Epithelial cell of esophagus (primary cell): ENCODE measurements at places on chromosomes 16 and 17.

GRCh38 chr16:89371968-89372634 is 118.3 kb downstream of the ANKRD11 start:
- no peak for DNase-seq

DNA sequence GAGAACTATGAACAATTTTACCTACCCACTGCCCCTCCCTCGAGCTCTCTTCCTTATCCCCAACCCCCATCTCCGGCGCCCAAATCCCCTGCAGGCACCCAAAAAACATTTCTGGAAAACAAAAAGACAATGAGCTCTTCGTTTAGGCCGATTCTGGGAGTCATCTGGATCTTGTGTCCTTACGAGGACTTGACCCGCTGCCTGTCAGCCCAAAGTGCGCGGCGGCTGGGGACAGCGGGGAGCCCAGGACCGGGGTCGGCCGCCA is 524 bp downstream of the STRADA start:
- DNase-seq = no peak

GRCh38 chr17:17783116-17783824 is 53.5 kb downstream of the SREBF1 start:
- DNase-seq = peak; percentile 61

GRCh38 chr17:45048795-45049563 is 2.5 kb downstream of the DCAKD start:
- DNase-seq = no peak

- peak; percentile 82 for DNase-seq
These were observed 780 bp upstream of the DCAKD start for GRCh38 chr17:45052052-45052772.

GRCh38 chr17:58985367-58985766 is 121.3 kb downstream of the TRIM37 start:
- DNase-seq = no peak

DNA sequence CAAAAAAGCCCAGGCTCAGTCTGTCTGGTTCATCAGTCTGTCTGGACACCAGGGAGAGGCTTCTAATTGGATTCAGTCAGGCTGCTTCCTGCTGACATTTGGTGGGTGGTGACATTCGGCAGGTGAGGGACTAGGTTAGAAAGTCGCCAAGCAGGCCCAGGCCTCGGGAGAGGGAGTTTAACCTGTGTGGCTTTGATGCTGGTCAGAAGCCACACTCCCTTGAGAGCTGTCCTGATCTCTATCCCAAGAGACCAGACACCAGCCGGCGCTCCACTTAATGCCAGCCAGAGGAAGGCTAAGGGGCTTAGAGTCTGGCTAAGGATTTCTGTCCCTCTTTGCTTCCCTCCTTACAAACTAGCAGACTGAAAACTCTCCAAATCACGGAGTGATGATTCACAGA is 135.0 kb downstream of the GSG1L start:
- DNase-seq = no peak

DNA sequence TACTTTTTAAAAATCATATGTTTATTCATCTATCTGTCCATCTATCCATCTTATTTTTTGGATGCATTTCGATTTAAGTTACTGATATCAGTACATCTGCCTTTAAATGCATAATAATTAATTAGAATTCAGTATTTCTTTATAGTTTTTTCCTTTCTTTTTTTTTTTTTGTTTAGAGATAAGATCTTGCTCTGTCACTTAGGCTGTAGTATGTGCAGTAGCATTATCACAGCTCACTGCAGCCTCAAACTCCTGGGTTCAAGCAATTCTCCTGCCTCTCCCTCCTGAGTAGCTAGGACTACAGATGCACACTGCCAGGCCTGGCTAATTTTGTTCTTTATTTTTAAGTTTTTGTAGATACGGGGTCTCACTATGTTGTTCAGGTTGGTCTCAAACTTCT is 133.4 kb downstream of the SSH2 start:
- no peak for DNase-seq

- peak; percentile 32 for DNase-seq
These were observed 28.4 kb downstream of the CDH13 start for GRCh38 chr16:82655072-82655714.

DNA sequence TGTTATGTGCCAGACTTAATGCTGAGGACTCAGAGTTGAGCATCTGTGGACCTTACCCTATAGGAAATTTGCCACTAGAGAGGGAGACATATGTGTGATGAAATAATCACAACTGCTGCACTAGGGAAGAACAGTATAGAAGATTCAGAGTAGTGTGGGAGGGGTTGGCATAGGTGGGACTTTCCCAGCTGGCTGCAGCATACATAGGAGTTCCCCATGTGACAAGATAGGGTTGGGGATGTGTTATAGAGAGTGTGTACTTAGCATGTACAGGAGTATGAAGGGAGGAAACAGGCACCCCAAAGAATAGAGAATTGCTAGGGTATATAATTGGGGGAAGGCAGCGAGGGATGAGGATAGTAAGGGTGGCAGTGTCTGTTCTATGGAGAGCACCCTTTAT is 2.9 kb downstream of the NUP93 start:
- no peak for DNase-seq

- no peak for DNase-seq
These were observed 84.6 kb downstream of the C16orf78 start for GRCh38 chr16:49458243-49458642.

DNA sequence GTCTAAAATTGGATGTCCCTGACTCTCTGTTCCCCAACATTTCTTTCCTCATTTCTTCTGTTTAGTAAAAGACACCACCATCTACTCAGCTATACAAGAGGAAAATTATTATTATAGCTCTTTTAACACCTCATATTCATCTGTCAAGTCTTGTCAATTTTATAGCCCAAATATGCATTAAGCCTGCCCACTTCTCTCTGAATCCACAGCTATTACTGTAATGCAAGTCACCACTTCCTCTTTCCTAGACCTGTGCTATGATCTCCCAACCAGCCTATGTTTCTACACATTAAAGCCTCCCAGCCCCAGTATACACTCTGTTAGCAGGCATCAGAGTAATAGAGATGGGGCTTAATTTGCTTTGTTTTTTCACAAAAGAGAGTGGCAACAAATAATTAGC is 252.9 kb downstream of the GRIN2A start:
- no peak for DNase-seq

GRCh38 chr17:31085563-31085962 is 9.2 kb upstream of the NF1 start:
- peak; percentile 76 for DNase-seq

- DNase-seq = no peak
These were observed 145.6 kb upstream of the TBX2 start for GRCh38 chr17:61253937-61254574.

- no peak for DNase-seq
These were observed 446.6 kb upstream of the ASIC2 start for GRCh38 chr17:33739714-33740113.

GRCh38 chr16:65289022-65289421 is 167.2 kb upstream of the CDH11 start:
- DNase-seq = no peak

DNA sequence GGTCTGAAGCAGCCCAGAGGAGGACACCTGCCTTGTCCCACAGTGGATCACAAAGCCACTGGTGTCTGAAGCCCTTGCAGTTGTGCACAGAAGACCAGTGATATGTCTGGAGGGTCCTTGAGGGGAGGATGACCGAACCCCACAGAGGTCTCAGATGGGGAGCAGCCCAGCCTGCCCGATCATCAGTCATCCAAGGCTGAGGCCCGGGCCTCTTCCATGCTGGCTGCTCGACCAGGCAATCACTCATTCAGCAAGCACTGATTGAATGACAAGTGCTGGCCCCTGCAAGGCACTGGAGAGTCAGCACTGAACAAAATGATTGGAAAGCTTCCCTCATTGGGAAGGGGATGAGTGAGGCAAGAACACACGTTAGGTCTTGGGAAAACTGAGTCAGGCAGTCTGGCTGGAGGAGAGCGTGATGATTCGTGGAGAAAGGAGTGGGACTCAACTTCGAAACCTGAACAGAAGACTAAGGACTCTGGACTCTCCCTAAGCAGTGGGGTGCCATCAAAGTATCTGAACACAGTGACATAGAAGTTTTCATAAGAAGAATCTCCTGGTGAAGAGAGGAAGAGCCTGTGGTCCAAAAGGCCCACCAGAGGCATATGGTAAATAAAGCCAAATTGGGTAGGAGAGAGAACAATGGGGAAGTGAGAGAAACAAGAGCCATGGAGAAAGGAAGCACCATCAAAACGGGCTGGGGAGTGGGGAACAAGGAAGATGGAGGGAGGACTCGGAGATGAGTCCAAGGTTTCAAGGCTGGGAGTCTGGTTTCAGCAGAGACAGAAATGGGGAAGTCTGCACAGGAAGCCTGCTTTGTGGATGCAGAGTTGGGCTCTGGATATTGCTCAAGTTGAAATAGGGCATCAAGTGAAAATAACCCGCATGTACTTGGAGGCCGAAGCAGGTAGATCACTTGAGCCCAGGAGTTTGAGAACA is 10.2 kb downstream of the PIK3R5 start:
- DNase-seq = no peak

- peak; percentile 88 for DNase-seq
These were observed 11.5 kb downstream of the NHERF1 start for GRCh38 chr17:74759941-74760340.

DNA sequence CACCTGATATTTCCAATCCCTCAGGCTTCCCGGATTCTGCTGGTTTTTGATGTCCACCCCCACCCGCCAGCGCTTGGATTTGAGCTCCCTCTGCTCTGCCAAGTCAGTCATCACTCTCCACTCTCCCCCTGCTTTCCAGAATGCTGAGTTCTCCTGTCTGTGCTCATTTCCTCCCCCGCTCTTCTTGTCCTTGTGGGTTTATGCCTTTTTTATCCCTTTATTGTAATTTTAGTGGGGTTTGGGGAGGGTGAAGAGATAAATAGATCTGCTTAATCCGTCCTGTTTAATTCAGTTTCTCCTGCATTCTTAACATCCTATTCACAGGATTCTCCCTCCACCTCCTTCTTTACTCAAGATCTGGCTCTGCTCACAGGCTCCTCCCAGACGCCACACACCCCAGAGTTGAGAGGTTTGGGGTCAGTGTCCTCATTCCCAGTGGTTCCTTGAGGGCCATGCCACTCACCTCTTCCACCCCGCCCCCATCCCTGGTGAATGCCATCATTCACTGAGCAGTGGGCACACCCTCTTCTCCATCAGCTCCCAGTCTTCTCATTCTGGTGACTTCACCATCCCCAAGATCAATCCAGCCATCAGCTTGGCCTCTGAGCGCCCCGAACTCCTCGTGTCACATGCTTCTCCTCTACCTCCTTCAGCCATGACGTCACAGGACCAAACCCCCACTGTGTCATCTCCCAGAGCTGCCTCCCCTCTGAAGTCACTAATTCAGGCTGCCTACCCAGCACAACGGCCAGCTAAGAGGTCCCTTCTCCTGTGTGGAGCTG is 15.1 kb upstream of the GUCY2D start:
- DNase-seq = peak; percentile 26

- no peak for DNase-seq
These were observed 2.7 kb downstream of the NOXO1 start for GRCh38 chr16:1978476-1979120.

- no peak for DNase-seq
These were observed 66.3 kb upstream of the DOC2B start for GRCh38 chr17:247767-248166.

- no peak for DNase-seq
These were observed 74.4 kb upstream of the SMIM36 start for GRCh38 chr17:55585629-55586028.

DNA sequence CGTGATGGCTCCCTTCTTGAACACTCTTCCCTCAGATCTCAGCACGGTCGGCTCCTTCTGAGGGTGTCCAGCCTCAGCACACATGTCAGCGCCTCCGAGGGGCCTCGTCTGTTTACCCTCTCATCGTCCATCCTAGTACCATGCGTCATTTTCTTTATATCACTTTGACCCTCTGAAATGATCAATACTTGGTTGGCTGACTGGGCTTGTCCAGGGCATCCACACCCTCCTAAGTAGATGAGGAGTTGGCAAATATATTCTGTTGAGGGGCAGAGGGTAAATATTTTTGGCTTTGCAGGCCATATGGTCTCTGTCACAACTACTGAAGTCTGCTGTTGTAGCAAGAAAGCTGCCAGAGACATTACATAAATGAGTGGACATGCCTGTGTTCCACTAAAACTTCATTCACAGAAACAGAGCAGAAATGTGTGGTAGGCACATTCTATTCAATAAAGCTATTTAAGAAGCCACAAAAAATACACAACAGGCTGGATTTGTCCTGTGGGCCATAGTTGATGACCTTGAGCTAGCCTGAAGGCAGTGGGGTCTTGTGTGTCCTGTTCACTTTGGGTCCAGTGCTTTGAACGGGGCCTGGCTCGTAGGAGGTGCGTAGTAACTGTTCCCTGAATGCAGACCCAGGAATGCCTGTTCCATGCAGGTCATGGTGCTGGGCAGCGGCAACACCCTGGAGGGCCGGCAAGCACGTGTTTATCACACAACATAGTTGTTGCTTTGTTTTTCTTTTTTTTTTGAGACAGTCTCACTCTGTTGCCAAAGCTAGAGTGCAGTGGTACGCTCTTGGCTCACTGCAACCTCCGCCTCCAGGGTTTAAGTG is 185.8 kb downstream of the SNX29 start:
- no peak for DNase-seq

DNA sequence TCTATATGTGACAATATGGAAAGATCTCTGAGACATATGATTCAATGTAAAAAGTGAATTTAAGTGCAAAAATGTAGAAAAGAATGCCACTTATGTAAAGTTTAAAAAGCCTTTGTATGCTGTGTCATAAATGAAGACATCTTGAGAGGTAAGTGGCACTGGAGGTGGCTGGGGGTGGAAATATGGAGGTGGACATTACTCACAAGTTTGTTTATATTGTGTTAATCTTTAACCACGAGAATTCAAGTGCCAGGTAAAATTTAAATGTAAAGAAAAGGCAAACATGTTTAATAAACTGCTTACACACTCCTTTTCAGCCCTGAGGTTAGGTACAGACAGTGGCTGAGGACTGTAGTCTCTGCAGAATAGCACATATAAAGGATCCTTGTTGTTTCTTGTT is 235.1 kb downstream of the ABCC12 start:
- DNase-seq = no peak

- DNase-seq = no peak
These were observed 53.0 kb downstream of the EPN2 start for GRCh38 chr17:19290066-19290705.

- no peak for DNase-seq
These were observed 243.5 kb downstream of the FOXL1 start for GRCh38 chr16:86821895-86822294.

DNA sequence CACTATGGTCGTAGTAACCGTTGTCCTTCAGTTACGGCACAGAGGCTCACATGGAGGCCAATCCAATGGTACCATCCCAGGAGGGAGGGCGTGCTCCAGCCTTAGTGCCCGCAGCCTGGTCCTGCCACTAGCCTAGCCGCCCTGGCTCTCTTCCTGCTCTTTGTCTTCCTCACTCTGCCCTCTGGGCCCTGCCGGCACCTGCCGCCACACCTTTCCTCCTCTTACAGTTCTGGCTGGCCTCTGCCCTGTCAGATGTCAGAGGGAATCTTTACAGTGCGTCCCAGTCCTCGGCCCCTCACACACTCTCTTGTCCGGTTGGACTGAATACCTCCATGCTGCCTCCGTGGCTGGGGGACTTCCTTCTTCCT is 23.4 kb downstream of the GINS2 start:
- no peak for DNase-seq

- no peak for DNase-seq
These were observed 435.5 kb downstream of the KCNJ2 start for GRCh38 chr17:70604854-70605253.
